ENCODE measurements at places on chromosomes 6 and 20. TPM values are rescaled to one million over a fixed set of nuclear protein-coding genes. Genes with fewer than 3 reads are reported as not detected.
A peak's percentile ranks its signal among the peaks of the same experiment; 100 is the strongest.

Gene LY6G6D
- polyA plus RNA-seq: 0.65 TPM

Gene SPINT3
- not detected for polyA plus RNA-seq

Gene SOX18
- 7.1 TPM for polyA plus RNA-seq

Gene ENPP5
- 18.4 TPM for polyA plus RNA-seq

DNA sequence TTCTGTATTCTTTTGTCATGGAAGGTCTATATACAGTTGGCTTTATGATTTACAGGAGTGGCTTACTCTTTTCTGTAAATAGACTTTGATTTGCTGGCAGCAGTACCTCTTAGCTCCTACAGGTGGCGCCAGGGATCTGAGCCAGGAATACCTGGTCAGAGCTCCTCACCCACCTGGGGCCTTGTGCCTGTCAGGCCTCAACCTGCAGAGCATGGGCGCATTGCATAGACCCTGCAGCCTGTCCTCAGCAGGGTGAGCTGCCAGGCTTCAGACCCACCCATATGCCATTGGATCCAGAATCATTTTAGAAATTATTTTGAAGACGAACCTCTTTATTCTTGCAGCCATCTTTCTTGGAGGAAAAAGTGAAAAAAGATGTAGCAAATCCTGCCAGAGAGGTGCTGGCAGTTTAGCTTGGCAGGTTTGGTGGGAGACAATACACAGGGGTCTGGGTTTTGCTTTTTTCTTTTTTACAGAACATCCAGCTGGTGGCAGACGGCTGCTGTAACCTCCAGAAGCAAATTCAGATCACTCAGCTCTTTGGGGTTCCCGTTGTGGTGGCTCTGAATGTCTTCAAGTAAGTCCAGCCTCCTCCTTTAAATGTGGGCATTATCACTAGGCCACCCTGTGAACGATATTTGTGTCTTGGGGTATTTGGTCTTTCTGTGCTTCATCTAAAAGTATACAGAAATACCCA, 149.1 kb downstream of the MTHFD1L start:
- no peak for DNase-seq

DNA sequence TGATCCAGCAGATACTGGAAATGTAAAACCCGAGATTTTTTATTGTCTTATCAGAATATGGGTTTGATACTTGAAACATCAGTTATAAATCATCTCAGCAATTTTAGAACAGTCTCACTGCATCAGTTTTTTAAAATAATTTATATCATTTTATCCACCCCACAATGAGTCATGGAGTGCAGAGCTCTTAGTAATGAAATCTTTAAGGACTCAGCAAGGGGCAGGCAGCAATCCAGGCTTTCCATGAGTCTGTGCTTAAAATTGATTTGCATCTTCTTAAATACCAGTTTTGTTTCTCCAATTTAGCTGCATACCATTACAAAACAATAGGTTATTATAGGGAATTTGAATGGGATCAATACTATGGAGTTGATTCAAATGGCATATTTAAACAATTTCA, 832.3 kb downstream of the C6orf118 start:
- no peak for DNase-seq

- DNase-seq: no peak
Measured at GRCh38 chr20:29743101-29743931, 1514.1 kb upstream of the DEFB115 start.

DNA sequence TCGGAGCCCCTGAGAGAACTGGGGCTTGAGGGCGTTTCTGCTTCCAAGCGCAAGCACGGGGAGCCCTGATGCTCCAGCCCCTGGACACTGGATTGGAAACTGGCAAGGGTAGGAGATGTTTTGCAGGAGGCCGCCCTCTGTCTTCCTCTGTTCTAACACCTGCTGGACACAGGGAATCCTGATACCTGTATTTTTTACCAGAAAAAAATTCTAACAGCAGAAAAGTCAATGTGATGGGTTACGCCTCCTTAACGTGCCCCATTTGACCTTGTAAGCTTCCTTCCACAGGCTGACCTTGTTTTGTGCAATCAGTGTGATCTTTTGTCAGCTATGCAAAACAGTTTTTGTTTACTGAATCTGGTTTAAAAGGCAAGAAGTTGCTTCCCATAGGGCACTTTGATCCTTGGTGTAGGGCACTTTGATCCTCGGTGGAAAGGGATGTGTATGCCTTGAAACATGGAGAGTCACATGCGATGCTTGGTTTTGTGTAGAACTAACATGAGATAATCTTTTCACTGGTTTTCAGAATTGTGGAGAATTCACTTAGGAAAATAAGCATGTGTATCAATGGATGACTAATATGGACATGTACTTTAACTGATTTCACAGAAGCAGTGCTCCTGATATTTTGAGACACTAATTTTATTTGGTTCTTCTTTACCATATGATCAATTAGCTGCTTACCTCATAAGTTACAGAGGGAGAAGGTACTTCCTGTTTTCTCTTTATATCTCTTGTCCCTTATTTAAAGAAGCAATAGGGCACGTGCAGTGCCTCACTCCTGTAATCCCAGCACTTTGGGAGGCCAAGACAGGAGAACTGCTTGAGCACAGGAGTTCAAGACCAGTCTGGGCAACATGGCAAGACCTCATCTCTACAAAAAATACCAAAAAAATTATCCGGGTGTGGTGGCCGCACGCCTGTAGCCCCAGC, 59.9 kb upstream of the MAP3K4 start:
- DNase-seq: no peak

- DNase-seq: no peak
Measured at GRCh38 chr6:94623586-94623985, 953.7 kb upstream of the MANEA start.

DNA sequence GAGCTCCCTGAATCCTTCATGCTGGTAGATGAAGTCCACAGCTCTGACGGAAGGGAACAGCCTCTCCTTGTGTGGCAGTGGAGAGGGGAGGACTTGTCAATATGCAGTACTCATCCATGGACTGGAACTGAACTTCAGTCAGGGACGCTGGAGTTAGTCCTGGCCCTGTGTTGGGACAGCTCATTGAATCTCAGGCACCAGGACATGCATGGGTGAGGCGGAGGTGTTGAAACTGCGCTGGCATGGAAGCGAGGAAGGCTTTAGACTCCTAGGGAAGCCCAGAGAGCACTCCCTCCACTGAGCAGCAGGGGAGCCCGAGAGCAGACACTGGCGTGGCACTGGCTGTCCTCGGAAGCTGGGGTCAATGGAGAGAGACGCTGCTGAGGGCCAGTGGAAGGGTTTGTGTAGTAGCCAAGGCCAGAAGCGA, 161.3 kb upstream of the GGTLC1 start:
- no peak for DNase-seq

DNA sequence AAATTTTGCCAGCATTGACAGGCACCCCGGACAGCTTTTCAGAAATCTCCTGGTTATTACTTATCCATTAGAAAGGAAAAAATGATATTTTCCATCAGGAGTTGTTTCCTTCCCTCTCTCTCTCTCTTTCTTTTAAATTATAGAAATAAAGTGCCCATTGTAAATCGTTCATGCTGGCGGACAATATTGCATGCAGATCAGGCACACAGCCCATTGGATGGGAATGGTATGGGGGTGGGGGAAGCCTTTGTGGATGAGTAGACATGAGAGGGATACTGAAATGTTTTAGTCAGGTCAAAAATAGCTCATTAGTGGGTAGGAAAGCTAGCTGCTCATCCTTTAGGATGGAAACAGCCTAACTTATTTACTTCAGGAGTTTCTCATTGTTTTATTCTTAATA, 764.9 kb upstream of the MMS22L start:
- no peak for DNase-seq

DNA sequence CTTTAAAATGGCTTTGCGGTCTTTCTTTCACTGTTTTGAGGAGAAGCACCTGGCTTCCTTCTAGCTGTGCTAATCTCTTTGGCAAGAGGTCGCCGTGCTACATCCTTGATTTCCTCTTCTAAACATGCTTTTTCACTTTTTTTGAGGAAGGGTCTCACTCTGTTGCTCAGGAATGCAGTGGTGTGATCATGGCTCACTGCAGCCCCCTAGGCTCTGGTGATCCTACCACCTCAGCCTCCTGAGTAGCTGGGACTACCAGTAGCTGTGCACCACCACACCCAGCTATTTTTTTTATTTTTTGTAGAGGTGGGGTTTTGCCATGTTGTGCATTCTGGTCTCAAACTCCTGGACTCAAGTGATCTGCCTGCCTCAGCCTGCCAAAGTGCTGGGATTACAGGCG, 40.5 kb downstream of the RSPH3 start:
- no peak for DNase-seq

DNA sequence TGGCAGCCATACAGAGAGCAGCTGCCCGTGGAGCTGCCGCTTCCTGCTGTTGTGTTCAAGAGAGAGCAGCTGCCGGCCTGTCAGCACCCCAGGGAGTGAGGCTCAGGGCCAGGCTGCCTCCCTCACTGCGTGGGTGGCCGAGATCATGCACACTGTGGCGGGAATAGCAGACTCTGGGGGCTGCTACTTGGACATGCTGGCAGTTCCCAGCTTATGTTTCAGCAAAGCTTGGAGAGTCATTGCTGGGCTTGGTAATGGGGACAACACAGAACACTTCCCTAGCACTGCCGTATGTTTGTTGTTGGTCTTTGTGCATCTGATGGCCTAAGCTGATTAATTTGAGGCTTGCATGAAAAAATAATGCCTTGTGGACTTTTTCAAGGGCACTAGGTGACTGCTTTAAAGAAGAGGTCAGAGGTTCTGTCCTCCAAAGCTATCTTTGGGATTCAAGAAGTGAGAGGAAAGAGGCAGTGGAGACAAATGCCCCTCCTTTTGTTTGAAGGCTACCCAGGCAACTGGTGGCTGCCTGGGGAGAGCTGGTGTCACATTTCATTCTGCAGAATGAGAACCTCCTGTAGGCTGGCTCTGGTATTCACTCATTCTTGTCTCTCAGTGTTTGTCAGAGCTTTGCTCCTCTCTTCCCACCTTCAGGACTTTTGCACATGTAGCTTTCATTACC, 18.8 kb downstream of the MRAP2 start:
- no peak for DNase-seq

GRCh38 chr6:142376800-142377496, 75.1 kb downstream of the ADGRG6 start:
- DNase-seq: no peak

DNA sequence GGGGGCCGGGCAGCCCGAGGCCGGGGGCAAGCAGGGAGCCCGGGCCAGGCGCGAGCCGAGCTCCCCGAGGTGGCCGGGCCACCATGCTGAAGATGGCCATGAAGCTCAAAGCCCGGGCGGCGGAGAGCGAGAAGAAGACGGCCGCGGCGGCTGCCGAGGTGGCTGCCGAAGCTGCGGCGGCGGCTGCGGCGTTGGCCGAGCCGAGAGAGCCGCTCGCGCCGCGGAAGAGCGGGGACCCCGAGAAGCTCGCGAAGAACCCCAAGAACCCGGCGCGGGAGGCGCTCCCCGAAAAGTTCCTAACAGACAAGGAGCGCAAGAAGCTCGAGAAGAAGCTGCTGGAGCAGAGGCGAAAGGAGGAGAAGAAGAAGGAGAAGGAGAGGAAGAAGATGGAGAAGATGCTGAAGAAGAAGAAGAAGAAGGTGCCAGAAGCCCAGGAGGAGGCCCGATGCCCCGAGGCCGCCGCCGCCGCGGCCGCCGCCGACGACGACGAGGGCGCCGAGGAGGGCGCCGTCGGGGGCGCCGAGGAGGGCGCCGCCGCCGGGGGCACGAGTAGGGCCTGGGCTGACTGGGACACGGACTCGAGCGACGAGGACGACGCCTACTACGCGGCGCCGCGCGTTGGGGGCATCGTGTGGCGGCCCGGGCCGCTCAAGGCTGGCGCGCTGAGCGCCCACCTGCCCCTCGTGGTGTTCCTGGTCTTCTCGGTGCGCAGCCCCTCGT, 37.4 kb downstream of the GNAS start:
- no peak for DNase-seq

DNA sequence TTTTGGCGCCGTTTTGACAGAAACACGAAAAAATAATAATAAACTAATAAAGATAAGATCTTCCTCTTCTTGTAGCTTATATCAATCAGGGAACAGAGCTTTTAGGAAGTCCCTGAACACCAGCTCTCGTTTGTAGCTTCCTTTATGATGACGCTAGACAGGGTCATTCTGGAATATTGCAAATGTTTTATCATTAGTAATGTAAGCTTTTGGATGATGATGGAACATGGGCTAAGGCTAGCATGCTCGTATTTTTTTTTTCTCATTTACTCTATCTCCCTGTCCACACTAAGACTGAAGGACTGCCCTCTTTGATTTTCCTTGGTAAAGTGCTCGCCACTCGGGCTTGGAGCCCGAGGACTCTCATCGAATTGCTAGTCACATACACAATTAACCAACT, 22.1 kb upstream of the POM121L2 start:
- no peak for DNase-seq

- no peak for DNase-seq
Measured at GRCh38 chr6:134080171-134080795, 27.9 kb upstream of the SLC2A12 start.

- DNase-seq: no peak
Measured at GRCh38 chr6:106243261-106243660, 82.3 kb downstream of the ATG5 start.

DNA sequence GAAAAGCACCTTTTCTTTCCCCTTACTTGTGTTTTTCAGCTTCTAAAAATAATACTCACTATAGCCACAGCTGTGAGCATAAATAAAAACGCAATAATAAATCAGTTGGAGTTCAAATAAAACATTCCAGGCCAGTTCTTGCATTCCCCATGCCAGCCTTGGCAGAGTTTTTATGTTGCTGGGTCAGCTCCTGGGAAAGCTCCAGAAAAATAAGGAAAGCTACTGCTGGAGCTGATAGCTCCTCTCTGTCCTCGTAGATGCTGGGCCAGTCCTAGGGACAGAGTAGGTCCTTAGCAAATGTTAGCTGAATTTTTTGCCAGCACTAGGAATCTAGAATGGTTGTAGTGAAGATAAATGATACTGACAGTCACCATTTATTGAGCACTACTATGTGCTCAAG, 389.0 kb upstream of the SYNCRIP start:
- DNase-seq: no peak

- no peak for DNase-seq
Measured at GRCh38 chr6:22536122-22536521, 33.2 kb upstream of the HDGFL1 start.

- DNase-seq: peak; percentile 59
Measured at GRCh38 chr6:118580585-118581419, 32.7 kb downstream of the PLN start.

GRCh38 chr6:152948150-152948768, 34.6 kb downstream of the FBXO5 start:
- DNase-seq: no peak

GRCh38 chr6:144438103-144438502, 153.0 kb downstream of the UTRN start:
- DNase-seq: no peak

DNA sequence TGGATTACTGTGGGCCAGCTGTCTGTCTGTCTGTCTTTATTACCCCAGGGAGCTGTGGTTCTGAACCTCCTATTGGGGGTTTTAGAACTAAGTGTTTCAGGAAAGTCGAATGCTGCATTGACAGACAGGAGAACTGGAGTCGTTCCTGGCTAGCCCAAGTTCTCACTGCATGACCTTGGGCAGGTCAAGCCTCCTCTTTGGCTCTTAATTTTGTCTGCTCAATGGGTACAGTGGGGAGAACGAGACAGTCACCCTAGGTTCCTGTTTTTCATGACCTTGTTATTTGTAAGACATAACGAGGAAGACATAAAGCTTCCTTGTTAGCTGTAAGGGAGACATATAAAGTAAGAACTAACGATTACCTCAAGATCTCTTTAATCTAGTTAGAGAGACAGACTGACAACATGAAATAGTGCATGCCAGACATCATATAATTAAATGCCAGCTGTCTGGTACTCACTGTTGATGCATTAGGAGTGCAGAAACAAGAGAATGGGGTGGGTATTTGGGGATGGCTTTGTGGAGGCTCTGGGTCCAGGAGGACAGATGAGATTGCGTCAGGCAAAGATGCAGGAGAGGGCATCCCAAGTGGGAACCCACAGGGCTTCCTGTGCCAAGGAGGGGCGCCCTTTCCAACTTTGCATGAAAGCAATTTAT, 3.7 kb upstream of the CCDC167 start:
- no peak for DNase-seq

GRCh38 chr6:90610301-90610750, 23.5 kb upstream of the MAP3K7 start:
- DNase-seq: no peak
